ENCODE measurements at places on chromosomes 7 and 10.

DNA sequence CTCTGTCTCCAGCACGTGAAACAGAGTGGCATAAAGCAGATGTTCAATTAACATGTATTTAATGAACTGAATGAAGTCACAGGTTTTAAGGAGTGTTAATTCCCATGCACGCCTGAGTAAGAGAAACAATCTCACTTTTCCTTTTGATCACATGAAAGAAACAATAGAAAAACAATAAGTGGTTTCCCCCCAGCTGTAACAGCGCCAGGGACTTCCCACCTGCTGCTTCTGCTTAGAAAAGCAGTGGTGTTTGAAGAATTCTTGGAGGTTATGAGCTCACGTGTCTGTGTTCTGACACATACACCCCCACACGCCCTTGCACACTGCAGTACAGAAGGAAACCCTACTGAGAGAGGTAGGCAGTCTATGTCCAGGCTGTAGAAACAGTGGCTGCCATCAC is 51.3 kb upstream of the FRMD4A start:
- peak; percentile 48 for DNase-seq

DNA sequence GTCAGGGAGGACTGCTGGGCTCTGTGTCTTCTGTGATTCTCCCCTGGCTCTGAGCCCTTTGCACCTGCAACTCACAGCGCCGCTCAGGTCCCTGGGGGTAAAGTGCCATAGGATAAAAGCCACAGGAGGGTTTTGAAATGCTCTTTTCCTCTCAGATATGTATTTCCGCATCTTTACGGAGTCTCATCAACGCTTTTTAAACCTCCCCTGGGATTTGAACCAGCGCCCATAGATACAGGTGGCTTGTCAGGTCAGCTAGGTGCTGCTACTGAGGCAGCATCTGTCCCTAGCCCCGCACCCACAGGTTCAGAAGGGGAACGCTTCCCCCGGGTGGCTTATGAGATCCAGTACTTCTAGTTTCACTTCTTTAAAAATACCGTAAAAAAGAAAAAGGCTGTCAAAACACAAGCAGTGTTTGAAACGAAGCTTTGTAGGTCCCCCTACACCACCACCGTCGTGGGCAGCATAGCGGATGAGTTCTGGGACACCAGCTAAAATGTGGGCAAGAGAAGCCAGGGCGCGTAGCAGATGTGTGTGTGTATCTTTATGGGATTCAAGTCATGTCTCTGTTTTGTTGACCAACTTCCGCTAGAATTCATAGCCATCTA is 173.5 kb downstream of the CUX1 start:
- no peak for DNase-seq

DNA sequence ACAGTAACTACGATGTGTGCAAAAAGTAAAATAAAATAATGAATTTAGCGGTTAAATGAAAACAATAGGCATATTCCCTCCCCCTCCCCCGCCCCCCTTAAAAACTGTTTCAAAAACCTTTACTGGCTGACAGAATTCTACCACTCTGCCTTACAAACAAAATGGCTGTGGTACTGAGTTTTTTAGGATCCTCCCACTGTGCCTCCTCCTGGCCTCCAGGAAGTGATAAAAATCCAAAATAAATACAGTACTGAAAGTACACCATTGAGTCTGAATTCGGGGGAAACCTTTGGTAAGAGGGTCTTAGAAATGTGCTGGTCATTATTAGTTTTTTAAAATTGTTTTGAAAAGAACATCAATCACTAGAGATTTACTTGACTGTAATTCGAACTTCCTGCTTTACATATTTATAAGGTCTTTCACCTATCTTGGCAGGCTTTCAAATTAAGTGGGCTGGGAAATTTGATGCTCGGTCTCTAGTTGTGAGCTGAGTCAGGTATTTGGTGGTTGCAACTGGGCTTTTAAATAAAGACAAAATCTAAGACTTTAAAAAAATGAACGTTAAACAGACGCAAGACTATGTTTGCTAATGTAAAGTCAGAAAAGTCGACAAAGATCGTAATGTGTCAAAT is 32.5 kb upstream of the EPC1 start:
- DNase-seq: peak; percentile 57

DNA sequence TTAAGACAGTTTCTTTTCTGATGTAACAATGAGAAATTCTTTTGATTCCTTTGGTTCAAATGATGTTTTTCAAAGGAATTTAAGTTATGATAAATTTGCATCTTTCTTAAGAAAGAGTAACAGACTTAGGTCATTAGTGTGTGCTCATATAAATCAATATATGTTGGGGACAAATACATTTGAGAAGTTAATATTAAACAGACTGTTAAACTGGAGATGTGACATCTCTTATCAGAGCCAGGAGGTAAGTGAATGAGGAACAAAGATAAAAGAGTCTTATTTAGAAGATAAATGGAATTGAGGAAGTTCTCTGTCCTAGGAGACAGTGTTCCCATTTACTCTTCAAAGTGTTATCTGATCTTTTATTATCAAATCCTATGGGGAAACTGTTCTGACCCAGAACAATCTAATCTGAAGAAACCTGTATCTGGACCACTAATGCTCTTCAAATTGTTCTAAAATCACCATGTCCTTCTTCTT is 104.8 kb upstream of the LAMB4 start:
- DNase-seq: no peak

GRCh38 chr7:4434306-4434705 is 247.8 kb upstream of the FOXK1 start:
- no peak for DNase-seq

All from urothelium cell line (cell line).